ENCODE measurements at places on chromosomes 5 and 9.

DNA sequence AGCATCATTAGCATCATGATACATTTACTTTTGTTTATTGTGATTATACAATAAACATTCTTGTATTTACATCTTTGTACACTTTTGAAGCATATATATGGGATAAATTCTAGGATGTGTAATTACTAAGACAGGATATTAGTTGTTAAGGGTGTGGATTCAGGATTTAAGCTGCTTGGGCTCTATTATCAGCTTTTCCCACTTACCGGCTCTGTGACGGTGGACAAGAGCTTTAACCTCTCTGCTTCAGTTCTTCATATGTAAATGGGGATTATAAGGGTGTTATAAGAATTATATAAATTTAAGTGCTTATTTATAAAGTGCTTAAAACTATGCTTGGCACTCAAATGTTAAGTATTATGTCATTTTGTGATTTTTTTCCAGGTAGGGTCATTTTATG is 131.1 kb downstream of the FER start:
- DNase-seq: no peak

GRCh38 chr9:69097064-69097463 is 61.5 kb downstream of the FXN start:
- DNase-seq: no peak

- no peak for DNase-seq
Observed at GRCh38 chr9:72129271-72130156, 19.7 kb upstream of the GDA start.

DNA sequence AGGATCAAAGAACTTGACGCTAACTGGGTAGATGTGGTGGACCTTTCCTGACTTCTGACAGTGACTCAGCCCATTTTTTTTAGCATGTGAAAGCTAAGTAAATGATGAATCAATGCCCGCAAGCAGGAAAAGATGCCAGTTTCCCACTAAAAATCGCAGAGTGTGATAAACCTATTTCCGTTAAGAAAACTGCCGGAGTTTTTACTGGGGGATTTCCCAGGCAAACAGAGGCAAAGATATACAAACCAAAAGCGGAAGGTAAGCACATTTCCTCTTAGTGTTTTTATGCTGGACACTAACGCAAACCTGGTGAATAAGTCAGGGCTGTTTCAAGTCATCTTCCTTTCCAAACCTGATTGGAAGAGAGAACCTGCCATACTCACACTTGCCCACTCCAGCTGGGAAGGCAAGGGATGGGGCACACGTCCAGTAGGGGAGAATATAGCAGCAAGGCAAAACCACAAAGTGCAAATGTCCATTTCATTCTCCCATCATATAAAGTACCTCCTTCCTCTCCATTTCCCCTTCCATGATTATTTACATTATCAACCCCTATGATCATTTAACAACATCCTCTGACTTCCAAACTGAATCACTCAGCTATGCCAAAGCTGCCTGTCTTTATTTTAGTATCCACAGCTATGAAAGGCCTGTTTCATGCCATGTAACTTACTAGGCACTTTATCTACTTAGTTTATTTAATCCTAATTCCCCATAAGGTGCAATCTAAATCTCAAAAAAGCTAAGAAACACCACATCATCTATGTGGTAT is 349.7 kb upstream of the RFX3 start:
- DNase-seq: no peak
